RPMI7951 (cell line): ENCODE measurements at places on chromosomes 5 and 9. TPM values are rescaled to one million over a fixed set of nuclear protein-coding genes. Genes with fewer than 3 reads are reported as not detected.
A peak's percentile ranks its signal among the peaks of the same experiment; 100 is the strongest.

DNA sequence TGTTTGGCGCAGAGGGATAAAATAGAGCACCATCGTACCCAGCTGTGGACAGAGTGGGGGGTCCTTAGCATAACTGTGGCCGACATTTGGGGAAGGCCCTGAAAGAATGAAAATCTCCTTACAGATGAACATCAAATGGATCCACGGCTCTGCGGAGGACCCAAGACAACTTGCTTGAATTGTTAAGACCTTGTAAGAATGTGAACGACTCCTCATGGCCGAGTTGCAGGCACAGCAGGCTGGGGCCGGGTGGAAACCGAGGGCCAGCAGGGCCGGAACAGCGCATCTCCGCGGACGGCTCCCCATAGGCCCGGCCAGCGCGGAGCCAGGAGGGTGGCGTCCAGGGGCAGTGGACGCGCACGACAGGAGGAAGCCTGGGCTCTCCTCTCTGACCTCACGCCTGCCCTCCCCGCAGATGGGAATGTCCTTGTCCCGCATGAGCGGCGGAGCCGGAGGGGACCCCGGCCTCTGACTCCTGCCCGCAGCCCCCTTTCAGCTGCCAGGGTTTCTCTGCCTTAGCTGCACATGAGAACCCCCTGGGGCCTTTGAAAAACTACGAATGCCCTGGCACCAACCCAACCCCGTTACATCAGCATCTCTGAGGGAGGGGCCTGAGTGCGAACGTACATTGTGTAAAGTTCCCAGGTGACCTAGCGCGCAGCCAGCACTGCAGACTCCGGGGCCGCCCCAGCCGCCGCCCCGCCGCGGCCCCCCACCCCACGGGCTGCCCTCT is 36.2 kb upstream of the PTCH1 start:
- no peak for DNase-seq

- DNase-seq, result peak; percentile 82
Observed at GRCh38 chr9:114779352-114779845, 26.4 kb downstream of the TNFSF15 start.

DNA sequence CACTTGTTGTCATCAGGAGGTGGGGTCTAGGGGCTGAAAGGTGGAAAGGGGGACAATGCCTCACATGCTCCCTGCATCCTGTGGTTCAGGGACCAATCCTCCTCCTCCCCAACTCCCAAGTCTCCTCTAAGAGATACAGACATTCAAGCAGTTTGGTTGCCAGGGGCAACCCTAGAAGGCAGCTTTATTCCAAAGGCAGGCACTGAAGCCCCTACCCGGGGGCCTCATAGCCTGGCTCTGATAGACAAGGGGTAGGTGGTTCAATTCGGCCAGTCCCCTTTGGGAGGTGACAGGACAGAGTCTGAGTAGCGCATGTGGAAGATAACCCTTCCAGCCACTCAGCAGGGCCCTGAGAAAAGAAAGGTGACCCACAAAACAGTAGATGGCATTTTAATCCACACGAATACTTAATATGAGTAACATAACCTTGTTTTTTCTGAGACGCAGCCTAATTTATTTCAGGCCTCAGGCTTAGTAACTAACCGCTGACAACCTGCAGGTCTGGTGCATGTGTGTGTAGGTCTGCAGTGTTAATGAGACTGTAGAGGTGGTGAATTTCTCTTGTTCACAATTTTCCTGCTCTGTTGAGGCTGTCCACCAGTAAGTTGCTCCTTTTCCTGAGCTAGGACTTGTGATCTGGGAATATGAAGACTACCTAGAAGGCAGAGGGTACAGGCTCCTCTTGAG is 31.3 kb upstream of the HSPA9 start:
- no peak for DNase-seq

GRCh38 chr9:93612796-93613154 is 36.4 kb downstream of the PHF2 start:
- no peak for DNase-seq

DNA sequence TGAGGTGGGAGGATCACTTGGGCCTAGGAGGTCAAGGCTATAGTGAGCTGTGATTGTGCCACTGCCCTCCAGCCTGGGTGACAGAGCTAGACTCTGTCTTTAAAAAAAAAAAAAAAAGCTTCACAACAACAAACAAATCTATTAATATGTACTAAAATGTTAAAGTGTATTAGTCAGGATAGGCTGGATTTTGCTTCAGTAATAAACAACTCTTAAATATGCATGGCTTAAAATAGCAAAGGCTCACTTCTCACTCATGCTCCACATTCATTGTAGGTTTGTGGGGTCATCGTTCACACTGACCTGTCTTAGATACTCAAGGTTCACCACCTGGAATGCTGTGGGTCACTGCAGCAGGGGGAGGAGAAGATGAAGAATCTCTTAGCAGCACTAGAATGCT is 33.8 kb upstream of the COL15A1 start:
- DNase-seq, result no peak

GRCh38 chr9:113488071-113488470 is 24.5 kb downstream of the RGS3 start:
- DNase-seq, result no peak

DNA sequence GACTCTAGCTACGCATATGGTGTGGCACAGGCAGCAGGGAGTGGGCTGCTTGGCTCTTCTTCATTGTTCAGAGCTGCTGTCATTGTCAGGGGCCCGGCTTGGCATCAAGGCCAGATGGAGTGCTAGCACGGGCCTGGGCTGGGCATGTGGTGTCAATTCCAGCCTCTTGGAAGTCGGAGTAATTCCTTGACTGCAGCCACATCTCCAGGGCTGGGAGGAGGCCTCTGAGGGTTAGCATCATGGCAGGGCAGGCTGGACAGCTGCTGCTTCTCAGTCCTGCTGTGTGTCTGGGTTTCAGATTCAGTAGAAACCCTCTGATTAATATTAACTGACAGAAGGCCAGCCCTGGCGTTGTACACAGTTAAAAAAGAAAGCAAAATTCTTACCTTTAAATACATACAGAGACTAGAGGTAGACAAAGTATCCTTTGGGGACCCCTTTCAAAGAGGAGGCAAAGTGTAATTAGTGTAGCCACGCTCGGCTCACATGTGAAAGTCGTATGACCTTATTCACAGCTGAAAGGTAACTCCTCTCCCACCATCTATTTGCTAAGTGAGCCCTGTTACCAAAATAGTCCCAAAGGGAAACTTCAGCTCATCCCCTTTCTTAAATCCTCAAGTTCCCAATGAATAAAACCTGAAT is 126.4 kb downstream of the DOCK2 start:
- peak; percentile 59 for DNase-seq

DNA sequence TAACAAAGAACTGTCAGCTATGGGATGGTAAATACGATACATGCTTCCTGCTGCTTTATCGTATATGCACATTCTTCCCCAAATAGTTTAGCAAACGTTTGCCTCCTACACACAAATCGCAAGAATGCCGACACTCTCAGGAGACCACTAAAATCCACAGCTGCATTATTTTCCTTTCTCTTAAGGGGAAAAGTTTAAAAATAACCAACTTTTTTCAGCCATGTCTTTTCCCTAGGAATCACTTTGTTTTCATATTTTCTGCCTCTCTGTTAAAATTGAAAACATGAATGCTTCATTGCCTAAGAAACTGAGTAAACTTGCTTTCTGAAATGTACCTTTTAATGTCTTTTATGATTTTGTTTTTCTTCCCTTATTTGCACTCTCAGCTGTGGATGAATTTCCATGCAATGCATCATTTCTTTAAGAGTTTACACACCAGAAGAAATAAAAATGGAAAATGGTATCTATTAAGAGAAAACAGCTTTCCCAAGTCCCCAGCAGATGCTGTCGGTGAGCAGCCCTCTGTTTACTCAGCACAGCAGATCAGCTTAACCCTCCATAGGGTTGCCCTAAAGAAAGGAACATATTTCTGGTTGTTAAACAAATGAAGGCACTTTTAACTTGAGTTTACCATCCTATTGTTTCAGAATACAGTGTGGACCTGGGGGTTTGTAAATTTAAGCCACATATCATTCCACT is 66.2 kb downstream of the IZUMO3 start:
- no peak for DNase-seq

GRCh38 chr9:86792136-86792535 is 155.2 kb downstream of the GAS1 start:
- peak; percentile 26 for DNase-seq

GRCh38 chr9:134031783-134032182 is 6.5 kb downstream of the BRD3OS start:
- DNase-seq, result no peak

DNA sequence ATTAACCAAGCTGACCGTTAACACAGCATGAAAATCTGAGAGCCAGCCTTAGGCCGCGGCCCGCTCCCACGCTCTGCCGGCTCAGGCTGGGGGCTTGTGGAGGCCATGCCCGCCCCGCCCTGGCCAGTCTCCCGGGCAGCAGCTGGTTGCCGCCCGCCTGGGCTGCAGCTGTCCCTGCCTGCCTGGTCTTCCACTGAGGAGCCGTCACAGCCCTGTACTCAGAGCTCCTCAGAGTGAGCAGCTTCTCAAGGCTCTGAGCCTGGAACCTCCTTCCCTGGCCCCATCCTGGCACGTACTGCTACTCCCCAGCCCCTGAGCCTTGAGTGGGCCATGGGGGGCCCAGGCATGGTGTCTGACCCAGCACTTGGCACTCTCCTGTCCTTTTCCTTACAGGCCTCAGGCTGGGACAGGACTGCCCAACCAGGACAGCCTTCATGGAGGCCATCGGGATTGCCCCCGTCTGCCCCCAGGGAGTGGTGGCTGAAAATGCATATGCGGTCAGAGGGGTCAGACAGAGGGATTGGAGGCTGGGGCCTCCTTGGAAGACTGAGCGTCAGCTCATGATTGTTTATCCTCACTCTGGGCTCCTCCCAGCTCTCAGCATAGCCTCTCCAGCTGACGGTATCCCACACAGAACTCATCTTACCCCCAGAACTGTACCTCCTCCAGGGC is 11.9 kb downstream of the FGFR4 start:
- DNase-seq, result peak; percentile 79

DNA sequence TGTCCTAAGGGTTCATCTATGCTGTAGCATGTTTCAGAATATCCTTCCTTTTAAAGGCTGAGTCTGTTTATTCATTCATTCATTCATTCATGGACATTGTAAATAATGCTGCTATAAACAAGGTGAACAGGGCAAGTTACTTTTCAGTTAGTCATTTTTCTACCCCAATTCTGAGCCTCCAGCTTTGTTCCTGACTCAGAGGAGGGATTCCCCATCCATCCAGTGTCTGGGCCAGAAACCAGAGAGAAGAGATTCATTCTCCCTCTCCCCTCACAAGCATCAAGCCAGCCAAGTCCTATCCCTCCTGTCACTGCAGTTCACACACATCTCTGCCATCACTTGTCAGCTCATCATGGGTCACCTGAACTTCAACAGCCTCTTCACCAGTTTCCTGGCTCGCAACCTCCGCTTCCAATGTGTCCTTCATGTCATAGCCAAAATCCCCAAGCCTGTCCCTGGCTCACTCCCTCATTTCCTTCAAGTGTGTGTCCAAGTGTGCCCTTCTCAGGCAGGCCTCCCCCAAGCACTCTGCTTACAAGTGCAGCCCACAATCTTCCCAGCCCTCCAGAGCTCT is 203.0 kb downstream of the TTLL11 start:
- DNase-seq, result peak; percentile 54

DNA sequence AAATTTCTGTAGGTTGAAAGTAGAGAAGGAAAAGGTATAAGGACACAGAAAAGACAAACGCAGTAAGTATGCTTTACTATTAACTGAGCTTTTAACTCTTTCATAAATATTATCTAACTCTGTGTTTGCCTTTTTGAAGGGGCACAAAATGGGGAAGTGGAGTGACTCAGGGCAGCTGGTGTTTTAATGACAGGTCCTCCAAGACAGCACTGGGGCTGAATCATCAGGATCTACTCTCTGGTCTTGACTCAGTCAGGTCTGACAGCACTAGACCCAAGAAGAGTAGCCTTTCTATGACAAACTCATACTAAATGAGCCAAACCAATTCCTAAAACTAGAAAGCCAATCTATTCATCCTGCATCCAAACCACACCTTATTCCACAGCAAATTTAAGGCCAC is 102.2 kb downstream of the APTX start:
- peak; percentile 39 for DNase-seq

- peak; percentile 91 for DNase-seq
Observed at GRCh38 chr5:136042665-136043121, 13.9 kb downstream of the TGFBI start.

GRCh38 chr5:103487822-103488493 is 74.6 kb downstream of the NUDT12 start:
- DNase-seq, result no peak

DNA sequence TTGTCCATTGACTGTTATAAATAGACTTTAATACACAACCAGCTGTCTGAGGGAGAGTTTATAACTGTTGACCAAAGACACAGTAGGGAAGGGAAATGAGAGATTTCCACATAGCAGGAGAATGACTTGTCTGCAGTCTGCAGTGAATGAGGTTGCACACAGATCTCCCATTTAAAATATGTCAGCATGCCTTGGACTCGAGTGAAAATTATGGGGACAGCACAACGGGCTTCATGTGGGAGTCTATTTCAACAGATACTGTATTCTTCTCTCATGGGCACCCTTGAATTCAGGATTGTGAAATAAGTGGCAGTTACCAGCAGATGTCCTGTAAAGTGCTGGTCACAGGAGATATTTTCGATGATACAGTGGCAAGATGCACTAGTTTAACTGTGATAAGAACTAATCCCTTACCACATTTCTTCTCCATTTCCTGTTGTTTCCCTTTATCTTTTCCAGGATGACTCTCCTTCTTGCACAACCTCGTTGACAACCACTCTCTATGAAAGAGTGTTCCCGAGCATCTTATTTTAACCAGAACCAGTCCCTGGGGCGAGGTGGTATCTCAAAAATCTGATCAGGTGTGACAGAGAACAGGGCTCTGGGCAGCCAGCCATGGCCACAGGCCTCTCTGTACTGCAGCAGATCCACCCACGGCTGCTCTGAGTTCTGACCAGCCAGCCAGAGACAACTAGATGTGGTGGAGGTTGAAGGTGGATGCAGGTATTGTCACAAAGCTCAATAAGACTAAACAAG is 51.5 kb upstream of the MAP3K1 start:
- DNase-seq, result peak; percentile 76

Gene WWC1
- 0.10 and 0.24 TPM in 2 replicates for total RNA-seq

Gene SEMA4D
- 0.12 and 0.29 TPM in 2 replicates for total RNA-seq

Gene N4BP3
- total RNA-seq, result 0.12 and 0.29 TPM in 2 replicates

Gene NR5A1
- total RNA-seq, result not detected in 2 replicates

Gene CCDC112
- total RNA-seq, result 8.4 and 8.9 TPM in 2 replicates

Gene BAAT
- not detected in 2 replicates for total RNA-seq

Gene OR1Q1
- total RNA-seq, result not detected in 2 replicates

Gene NTNG2
- total RNA-seq, result 0.36 and 1.6 TPM in 2 replicates

Gene ARL14EPL
- 0.20 TPM in 1 of 2 replicates, not detected in the other for total RNA-seq

Gene SPATA31D4
- total RNA-seq, result not detected in 2 replicates

Gene TAF11L9
- total RNA-seq, result not detected in 2 replicates
